ENCODE measurements at places on chromosomes 13 and 19.

DNA sequence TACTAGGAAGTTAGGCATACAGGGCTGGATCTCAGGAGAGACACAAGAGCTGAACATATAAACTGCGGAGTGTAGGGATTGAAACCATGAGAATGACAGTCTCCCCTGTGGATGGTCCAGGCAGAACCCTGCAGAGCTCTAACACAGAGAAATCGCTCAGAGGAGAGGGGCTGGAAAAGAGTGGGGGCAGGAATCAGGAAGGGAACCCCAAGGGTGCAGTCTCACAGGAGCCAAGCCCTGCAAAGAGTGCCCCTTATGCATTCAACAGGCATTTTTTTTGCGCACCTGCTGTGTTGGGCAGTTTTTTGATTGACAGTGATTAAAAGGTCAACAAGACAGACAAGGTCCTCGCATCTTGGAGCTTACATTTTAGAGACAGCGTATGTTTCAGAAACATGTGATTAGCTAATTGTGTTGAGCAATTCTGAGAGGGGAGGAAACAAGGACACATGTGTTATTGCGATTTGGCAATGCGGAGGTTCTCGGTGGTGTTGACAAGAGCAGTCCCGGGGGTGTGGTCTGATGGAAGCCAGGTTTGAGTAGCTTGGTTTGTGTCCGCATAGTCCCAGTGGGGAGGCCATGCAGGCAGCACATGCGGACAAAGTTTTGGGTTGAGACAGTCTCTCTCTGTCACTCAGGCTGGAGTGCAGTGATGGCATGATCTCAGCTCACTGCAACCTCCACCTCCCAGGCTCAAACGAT lies 182.6 kb upstream of the IRS2 start:
- DNase-seq, result no peak

GRCh38 chr13:37701972-37702371 lies 103.4 kb upstream of the POSTN start:
- peak; percentile 2 for DNase-seq

DNA sequence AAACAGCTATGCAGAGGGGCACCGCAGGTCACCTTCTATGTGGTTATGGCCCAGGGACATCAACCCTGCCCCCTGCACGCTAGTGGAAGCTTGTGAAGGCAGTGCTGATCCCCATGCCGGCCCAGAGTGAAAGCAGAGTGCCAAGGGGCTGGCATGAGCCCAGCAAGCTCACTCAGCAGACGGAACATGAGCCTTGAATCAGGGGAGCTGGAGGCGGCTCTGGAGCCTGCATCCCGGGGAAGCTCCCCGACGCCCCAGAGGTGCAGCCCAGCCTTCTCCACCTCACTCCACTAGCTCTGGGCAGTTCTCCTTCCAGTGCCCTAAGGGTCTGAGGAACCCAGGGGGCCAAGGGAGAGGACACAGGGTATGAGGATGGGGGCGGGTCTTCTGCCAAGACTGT lies 19.0 kb upstream of the ISYNA1 start:
- no peak for DNase-seq

DNA sequence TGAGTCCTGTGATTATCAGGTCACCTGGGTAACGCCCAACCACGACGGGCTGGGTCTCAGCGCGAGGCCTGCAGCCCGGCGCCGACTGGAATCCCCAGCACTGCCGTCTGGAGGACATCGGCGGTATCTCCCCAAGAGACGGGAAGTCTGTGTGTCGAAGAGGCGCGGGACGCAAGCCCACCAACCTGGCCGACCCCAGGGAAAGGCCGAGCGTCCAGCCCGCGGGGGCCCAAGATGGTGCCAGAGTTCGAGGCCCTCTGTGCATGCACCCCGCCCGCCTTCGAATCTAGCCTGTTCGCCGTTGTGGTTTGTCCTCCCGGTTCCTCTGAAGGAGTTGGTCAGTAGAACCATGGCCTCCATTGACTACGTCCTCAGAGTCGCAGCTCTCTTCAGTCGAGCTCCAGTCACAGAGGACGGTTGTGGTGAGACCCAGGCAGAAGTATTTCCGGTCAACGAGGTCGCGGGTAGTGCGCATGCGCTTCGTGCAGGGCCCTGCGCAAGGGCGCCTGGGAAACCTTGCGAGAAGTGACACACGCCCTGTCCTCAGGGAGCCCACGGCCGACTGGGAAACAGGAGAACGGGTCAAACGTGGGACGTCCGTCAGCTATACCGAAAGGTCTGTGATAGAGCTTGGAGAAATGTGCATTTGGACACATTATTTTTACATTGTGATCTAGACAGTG lies 24.1 kb upstream of the PEG3 start:
- no peak for DNase-seq

DNA sequence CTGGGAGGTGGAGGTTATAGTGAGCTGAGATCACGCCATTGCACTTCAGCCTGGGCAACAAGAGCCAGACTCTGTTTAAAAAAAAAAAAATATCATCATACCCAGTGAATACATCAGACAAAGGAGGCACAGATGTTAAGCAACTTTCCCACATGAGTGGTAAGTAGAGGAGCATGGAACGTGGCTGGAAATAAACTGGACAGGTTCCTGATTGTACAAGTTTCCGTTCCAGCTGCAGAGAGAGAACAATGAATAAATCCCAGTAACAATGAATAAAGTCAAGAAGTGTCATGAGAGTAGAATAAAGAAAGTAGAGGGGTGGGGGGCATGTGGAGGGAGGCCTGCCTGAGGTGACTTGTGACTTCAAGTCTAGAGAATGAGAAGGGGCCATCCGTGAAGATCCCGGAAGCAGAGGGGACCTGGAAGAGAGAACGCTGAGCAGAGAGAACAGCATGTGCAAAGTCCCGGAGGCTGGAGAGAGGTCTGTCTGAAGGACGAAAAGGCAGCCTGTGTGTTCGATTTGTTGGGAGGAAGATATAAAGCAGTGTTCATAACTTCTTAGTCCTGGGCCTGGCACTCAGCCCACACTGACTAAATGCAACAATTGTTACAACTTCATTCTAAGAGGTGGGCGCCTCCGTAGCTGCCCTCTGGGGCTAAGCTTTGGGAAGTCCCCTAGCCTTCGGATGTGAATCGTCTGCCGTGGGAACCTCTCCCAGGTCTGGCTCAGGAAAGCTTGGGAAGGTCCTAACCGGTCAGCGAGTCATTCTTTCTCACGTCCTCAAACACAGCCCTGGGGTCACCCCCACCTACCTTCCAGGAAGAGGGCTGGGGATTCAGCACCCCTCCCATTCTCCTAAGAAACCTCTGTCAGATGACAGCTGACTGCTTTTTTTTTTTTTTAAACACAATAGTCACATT lies 15.3 kb upstream of the ARHGEF18 start:
- no peak for DNase-seq

- no peak for DNase-seq
Observed at GRCh38 chr13:68850160-68850559, 1257.5 kb upstream of the ATXN8OS start.

DNA sequence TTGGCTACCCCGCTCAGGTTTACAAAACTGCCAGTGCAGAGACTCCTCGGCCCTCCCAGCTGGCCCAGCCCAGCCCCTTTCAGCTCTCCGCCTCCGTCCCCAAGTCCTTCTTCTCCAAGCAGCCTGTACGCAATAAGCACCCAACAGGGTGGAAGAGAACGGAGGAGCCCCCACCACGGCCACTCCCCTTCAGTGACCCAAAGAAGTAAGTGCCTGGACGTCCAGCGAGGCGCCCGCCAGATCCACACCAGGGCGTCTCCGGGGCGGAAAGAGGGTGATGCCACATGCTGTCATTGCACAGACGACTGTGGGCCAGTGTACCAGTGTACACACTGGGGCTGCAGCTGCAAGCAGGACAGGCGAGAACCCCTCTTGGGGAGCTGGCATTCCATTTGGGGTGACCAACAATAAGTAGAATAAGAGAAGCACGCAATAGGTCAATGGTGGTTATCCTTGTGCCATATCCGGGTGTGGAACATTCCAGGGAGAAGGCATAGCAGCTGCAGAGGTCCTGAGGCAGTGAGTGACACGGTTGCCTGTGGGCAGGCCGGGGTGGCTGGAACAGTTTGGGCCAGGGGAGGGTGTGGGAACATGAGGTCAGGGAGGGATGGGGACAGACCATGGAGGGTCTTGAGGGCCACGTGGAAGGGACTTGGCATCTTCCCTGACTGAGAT lies 41.3 kb downstream of the DPF1 start:
- DNase-seq, result no peak

DNA sequence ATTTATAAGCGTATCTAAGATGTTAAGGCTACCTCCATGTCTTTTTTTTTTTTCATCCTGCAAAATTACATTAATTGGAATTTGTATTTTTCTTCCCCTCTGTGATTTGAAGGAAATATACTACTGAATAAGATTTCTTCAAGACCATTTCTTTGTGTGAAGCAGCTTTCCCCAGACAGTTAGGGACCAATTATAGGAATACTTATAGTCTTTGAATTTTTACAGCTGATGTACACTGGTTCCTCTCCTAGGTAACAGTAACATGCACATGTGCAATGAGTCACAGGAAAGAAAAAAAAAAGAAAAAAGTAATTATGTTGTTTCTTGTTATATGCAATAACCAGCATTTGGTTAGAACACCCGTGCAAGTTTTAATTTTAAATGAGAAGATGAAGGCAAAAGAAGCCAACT lies 82.0 kb downstream of the PCDH9 start:
- no peak for DNase-seq

GRCh38 chr13:39051157-39051556 lies 12.9 kb downstream of the NHLRC3 start:
- no peak for DNase-seq

- no peak for DNase-seq
Observed at GRCh38 chr19:58553799-58554493, 959 bp downstream of the CHMP2A start.

DNA sequence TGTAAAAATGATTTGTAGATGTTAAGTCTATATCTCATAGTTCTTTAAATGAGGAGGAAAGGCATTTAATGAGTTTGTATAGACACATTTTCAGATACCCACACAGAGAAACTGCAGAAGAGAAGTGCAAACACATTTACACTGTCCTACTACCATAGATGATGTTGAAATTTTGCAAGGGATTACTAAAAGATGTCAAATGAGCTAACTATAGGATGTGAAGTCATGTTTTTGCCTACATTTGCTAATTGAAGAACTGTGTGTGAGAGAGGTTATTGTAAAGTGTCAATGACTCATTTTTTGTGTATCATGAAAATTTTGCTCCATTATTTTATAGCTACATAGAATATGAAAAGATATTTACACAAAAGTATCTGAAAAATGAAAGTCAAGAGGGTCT lies 178.9 kb downstream of the ITGBL1 start:
- no peak for DNase-seq

GRCh38 chr19:41353466-41354342 lies at the start of gene TGFB1:
Gene TGFB1 (minus strand): TSS chr19:41353922. CDS start chr19:41353044, 878 bp downstream.
- DNase-seq, result peak; percentile 97

DNA sequence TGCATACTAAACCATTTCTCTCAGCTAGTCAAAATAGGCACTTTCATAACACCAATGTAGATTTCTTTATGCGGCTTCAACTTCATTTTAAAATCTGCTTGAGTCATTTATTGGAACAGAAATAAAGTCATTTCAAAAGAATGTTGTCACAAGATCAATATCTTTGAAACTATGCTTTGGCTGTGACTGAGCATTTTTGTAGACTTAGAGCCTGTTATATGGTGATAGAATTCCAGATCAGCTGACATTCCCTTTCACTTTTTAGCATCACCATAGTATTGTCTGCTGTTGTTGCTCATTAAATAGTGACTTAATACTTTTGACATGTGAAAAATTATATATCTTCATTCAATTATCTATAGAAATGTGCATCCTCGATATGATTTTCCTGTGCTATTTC lies 279.2 kb upstream of the PRR20A start:
- DNase-seq, result no peak

DNA sequence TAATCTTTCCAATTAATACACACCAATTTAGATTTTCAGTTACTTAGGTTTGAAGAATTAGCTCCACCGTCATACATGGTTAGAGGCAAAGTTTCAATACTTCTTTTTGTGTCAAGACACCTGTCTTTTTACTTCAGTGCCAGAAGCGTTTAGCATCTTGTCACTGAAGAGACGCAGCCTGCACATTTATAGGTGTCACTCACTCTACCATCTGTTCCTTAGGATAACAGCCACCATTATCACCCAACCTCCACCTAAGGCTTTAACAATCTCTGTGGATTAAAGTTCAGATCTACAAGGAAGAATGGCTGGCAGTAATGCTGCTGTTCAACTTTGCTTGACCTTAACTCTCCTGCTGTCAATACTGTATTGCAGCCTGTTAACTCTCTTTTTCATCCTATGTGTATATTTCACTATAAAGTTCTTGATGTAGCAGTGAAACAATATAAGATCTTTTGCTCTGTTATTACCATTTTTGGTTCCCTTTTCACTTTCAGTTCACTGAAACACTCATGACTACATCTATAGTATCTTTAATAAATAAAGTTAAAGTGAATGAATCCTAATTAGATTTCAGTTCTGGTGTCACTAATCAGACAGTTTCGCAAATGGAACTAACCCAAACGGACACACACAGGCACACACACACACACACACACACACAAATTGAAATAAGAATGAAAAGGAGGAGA lies 435.6 kb downstream of the PCDH9 start:
- DNase-seq, result no peak

- DNase-seq, result no peak
Observed at GRCh38 chr13:42486711-42487198, 87.2 kb upstream of the TNFSF11 start.

- peak; percentile 91 for DNase-seq
Observed at GRCh38 chr19:12847159-12848139, 9.1 kb downstream of the MAST1 start.
